ENCODE measurements at places on chromosomes 3 and 15. TPM values are rescaled to one million over a fixed set of nuclear protein-coding genes. Genes with fewer than 3 reads are reported as not detected.

The KY gene
- 1.6 TPM for total RNA-seq

The LRRC49 gene
- total RNA-seq, result 7.8 TPM

The RTP4 gene
- total RNA-seq, result 1.8 TPM

The ITGB5 gene
- 109 TPM for total RNA-seq

The TMOD2 gene
- 3.9 TPM for total RNA-seq

The BMF gene
- total RNA-seq, result 33.9 TPM

The NXPE3 gene
- total RNA-seq, result 5.9 TPM

The ALDH1L1 gene
- 15.9 TPM for total RNA-seq

The LZTFL1 gene
- 25.1 TPM for total RNA-seq

The HIGD2B gene
- total RNA-seq, result not detected

The FAM107A gene
- total RNA-seq, result 0.93 TPM

The CHL1 gene
- total RNA-seq, result 0.20 TPM

The EXD1 gene
- not detected for total RNA-seq

The GOLIM4 gene
- 67.2 TPM for total RNA-seq

The FANCI gene
- total RNA-seq, result 12.6 TPM

The LRRC34 gene
- total RNA-seq, result 0.97 TPM

The CP gene
- total RNA-seq, result 22.3 TPM

The SLC12A1 gene
- not detected for total RNA-seq

The STRA6 gene
- 13.6 TPM for total RNA-seq

The PTH1R gene
- 14.5 TPM for total RNA-seq

The KLHL40 gene
- not detected for total RNA-seq

The ANP32A gene
- 81.8 TPM for total RNA-seq

The NR2E3 gene
- not detected for total RNA-seq

Data from hepatocyte (in vitro differentiated cells).